Trophoblast cell (in vitro differentiated cells and primary cell): ENCODE measurements at places on chromosomes 12 and 14.

GRCh38 chr14:74240794-74241651 lies 1.8 kb downstream of the VSX2 start:
- no peak overlapping the region for H3K27ac ChIP-seq
- H3K36me3 ChIP-seq = no peaks in the 10 kb centered on the region
- H3K4me3 ChIP-seq = no peak overlapping the region
- peaks cover 67% of the 10 kb centered on the region for H3K27me3 ChIP-seq
- H3K4me1 ChIP-seq = peaks cover 12% of the 10 kb centered on the region
- no peak for DNase-seq

DNA sequence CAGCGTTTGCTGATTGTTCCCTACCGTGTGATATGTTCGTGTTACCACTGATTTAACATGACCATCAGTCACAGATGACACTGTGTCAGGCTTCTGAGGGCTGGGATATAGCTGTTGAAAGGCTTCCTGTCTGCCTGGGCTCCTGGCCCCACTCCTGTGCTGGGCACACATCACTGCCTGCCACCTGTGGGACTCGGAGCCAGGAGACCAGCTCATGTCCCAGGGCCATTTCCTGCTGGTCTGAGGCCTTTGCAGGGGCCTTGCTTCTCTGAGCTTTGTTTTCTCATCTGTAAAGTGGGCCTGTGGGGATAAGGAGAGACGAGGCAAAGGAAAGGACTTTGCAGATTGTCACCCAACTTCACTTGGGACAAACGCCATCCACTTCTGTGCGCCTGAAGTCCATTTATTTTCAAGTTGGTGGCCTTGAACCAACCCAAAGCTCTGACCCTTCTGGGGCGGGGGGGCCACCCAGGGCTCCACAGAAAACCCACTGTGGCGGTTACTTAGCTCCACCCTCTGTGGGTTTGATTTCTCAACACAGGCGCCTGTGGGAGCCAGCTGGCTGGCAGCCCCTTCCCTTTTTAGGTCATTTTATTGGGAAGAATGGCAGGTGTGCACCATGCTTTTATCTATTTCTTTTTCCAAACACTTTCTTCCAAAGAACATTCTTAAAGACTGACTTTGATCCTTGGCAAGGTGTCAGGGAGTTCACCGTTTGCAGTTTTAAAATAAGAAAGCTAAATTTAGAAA lies 54.1 kb downstream of the BEGAIN start:
- H3K27me3 ChIP-seq = no peaks in the 10 kb centered on the region
- H3K36me3 ChIP-seq = no peaks in the 10 kb centered on the region
- no peak overlapping the region for H3K27ac ChIP-seq
- H3K4me1 ChIP-seq = no peaks in the 10 kb centered on the region
- H3K4me3 ChIP-seq = no peak overlapping the region

GRCh38 chr12:91001306-91001705 lies 3.5 kb downstream of the EPYC start:
- H3K27ac ChIP-seq = no peak overlapping the region
- no peaks in the 10 kb centered on the region for H3K27me3 ChIP-seq
- no peak for DNase-seq
- H3K36me3 ChIP-seq = no peaks in the 10 kb centered on the region
- H3K4me3 ChIP-seq = no peak overlapping the region

DNA sequence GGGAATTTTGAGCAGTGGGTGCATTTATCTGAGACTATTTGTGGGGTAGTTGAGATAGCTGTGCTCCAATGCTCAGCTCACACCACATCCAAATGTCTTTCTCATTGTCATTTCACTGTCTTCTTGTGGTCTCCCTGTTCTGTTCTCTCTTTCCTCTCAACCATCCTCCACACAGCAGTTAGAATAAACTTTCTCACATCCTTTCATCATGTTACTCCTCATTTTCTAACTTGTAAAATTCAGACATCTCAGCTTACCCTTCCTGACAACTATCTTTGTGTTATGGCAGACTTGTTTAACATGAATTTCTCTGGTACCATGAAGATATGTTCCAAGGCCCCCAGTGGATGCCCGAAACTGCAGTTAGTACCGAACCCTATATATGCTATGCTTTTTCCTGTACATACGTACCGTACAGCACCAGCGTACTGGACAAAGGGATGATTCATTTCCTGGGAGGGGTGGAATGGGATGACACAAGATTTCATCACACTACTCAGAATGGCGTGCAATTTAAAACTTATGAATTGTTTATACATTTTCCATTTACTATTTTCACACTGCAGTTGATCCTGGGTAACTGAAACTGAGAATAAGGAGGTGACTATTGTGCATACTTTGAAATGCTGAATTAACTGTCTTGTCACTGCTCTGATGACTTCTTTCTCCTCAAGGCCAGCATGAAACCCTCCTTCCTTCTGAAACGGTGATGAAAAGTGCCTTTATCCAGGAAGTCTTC lies 177.1 kb upstream of the SLC38A2 start:
- DNase-seq = peak; percentile 30
- no peaks in the 10 kb centered on the region for H3K36me3 ChIP-seq
- peaks cover 2% of the 10 kb centered on the region for H3K4me1 ChIP-seq
- H3K27ac ChIP-seq = no peak overlapping the region
- no peak overlapping the region for H3K4me3 ChIP-seq

- DNase-seq = no peak
- H3K36me3 ChIP-seq = no peaks in the 10 kb centered on the region
- no peak overlapping the region for H3K27ac ChIP-seq
- no peaks in the 10 kb centered on the region for H3K4me1 ChIP-seq
Observed at GRCh38 chr12:23029185-23029584, 404.2 kb downstream of the ETNK1 start.

- no peak overlapping the region for H3K4me3 ChIP-seq
- peak overlapping the region; percentile 51 for H3K27ac ChIP-seq
- H3K27me3 ChIP-seq = no peaks in the 10 kb centered on the region
- no peaks in the 10 kb centered on the region for H3K36me3 ChIP-seq
- H3K4me1 ChIP-seq = peaks cover 5% of the 10 kb centered on the region
Observed at GRCh38 chr12:68945255-68945654, 12.3 kb upstream of the CPM start.

GRCh38 chr14:102231476-102232347 lies 73.3 kb downstream of the MOK start:
- H3K27me3 ChIP-seq = no peaks in the 10 kb centered on the region
- H3K36me3 ChIP-seq = no peaks in the 10 kb centered on the region
- no peak overlapping the region for H3K4me3 ChIP-seq

GRCh38 chr14:98748966-98749365 lies 523.0 kb downstream of the BCL11B start:
- H3K4me1 ChIP-seq = no peaks in the 10 kb centered on the region
- no peaks in the 10 kb centered on the region for H3K27me3 ChIP-seq

DNA sequence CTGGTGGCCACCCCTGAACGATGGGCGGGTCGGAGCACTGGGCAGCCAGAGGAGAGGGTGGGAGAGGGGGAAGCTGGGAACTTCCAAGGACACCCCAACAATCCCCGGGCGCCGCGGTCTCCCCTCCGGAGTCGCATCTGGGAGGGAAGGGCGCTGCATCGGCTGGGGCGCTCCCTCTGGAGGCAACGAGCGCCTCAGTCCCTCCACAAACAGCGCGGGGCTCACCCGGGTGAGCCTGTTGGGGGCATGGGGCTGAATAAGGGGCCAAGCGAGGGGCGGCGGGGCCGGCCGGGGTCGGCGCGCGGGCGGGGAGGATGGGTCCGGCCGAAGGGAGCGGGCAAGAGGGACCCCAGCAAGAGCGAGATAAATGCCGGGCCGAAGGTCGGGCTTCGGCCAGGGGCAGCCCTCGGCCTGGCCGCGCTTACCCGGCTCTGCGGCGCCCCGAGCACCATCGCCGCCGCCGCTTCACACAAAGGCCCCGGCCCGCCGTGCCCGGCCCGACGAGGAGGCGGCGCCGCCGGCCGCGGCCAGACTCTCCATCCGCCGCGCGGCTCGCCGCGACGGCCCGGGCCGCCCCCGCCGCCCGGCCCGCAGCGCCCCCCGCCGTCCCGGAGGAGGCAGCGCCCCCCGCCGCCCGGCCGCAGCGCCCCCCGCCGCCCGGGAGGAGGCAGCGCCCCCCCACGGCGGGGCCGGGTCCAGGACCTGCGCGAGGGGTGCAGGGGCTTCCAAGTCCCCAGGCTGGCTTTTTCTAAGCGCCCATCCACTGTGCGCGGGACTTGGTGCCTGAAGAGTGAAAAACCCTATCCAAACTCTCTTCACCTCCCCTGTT lies at the start of gene ZBTB39:
ZBTB39 (minus strand) TSS at position 567 of the 829 bp plus-strand sequence. CDS start 1,629 bp downstream, outside the sequence.
- DNase-seq = no peak
- no peak within 1 kb of the TSS for H3K27ac ChIP-seq
- peak within 1 kb of the TSS; percentile 95 for H3K4me3 ChIP-seq
- H3K36me3 ChIP-seq = peaks cover 30% of the 10 kb centered on the region

GRCh38 chr14:104147346-104148125 lies 9.1 kb downstream of the KIF26A start:
- no peak for DNase-seq
- H3K27ac ChIP-seq = no peak overlapping the region
- peaks cover 30% of the 10 kb centered on the region for H3K4me1 ChIP-seq
- no peaks in the 10 kb centered on the region for H3K27me3 ChIP-seq
- no peak overlapping the region for H3K4me3 ChIP-seq
- H3K36me3 ChIP-seq = no peaks in the 10 kb centered on the region

DNA sequence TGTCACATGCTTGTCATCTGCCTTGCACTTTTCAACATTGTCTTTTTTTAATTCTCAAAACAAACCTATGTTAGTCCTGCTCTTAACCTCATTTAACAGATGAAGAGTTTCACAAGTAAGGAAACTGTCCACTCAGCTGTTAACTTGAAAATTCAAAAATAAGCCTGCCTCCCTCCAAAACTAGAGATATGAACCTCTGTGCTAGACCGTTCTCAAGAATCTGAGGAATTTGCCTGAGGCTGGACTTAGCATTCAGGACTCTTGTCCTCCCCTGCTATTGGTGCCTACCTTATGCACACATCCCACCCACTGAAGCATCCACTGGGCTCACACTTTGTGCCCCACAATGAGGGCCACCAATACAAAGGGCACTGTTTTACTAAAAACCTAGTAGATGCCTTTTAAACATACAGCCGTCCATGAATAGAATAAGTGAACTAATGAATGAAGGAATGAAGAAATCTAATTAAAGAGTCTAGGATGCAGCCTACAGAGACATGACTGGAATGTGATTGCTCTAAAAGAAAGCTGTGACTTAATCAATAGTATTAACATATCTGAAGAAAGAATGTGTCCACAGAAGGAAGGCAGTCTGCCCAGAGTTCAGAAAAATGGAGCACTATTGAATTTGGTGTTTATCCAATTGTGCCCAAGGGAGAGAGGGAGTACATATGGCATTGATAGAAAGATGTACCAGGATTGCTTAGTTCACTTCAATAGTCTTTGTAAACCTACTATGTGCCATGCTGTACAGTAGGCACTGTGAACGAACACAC lies 238.5 kb downstream of the SPTSSA start:
- peak overlapping the region; percentile 19 for H3K27ac ChIP-seq
- H3K36me3 ChIP-seq = no peaks in the 10 kb centered on the region
- H3K4me3 ChIP-seq = no peak overlapping the region
